ENCODE measurements at places on chromosomes 16 and 17.

DNA sequence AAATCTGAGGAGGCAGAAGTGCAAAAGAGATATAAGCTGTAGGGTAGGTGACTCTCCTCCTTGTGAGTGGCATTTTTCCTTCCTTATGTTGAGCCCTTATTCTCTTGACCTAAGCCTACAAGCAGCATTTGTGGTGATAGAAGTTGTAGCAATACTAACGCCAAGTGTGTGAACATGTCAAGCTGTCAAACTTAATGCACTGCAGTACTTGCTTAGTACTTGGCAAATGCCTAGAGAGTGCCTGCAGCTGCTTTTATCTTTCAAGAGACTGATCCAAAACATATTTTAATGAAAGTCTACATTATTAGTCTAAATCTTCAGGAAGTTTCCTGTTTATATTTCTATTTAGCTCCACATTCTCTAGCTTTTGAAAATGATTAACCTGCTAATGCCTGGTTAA, 83.2 kb downstream of the CNTNAP4 start:
- no peak for DNase-seq

- no peak for DNase-seq
Measured at GRCh38 chr16:86414991-86415740, 95.2 kb upstream of the FOXF1 start.

GRCh38 chr16:67421030-67421429, 4.8 kb upstream of the ZDHHC1 start:
- no peak for DNase-seq

DNA sequence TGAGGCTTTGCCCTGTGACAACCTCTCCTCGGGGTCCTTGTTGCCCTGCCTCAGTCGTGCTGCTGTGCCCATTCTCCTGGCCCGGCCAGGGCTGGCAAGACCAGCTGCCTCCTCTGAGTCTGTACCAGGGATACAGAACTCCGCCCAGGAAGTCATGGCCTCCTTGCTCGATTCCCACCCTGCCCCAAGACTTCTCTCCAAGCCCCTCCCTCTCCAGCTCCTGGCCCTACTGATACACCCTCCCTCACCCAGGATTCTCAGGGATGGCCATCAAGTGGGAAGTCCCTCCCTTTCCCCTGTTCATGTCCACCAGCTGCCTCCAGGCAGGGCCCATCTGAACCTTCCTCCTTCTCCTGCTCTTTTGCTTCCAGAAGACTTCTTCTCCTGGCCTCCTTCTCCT, 11.2 kb upstream of the TMEM208 start:
- no peak for DNase-seq

- DNase-seq: no peak
Measured at GRCh38 chr17:41724476-41725050, 9.9 kb downstream of the HAP1 start.

DNA sequence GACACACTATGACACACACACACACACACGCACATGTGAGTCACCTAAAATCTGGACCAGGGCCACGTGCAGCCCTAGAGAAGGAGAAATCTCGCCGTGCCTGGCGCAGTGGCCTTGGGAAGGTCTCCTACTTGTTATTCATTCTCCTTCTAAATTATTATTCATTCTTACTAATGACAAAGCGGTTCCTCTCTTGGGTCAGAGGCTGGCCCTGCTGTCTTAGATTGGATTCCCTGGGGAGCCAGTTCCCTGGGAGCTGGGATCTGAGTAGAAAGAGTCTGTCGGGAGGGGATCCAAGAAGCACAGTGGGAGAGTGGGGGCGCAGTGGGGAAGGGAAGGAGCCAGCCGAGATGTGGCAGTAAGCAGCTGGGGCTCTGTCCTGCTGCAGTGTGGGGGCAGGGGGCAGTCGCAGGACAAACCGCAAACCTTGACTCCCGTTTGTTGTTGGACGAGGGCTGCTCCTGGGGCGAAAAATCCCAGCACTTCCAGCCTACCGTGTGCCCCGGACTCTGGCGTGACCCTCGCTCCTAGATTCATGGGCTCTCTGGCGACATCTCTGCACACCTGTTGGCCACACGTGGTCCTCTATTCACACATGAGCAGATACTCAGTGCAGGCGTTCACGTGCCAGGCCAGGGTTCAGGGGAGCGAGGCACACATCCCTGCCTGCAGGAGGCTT, 18.7 kb upstream of the JPH3 start:
- no peak for DNase-seq
